ENCODE measurements at places on chromosomes 1 and 21.

- DNase-seq: no peak
Measured at GRCh38 chr1:51526248-51526647, 7.2 kb upstream of the EPS15 start.

GRCh38 chr1:184753608-184754475 is 816 bp downstream of the EDEM3 start:
- peak; percentile 20 for DNase-seq

- DNase-seq: no peak
Measured at GRCh38 chr1:169298441-169298840, 69.2 kb downstream of the NME7 start.

- no peak for DNase-seq
Measured at GRCh38 chr1:190809312-190809711, 331.6 kb upstream of the BRINP3 start.

- no peak for DNase-seq
Measured at GRCh38 chr1:97334454-97334853, 586.4 kb downstream of the DPYD start.

- peak; percentile 44 for DNase-seq
Measured at GRCh38 chr1:8314346-8315280, 3.3 kb upstream of the SLC45A1 start.

DNA sequence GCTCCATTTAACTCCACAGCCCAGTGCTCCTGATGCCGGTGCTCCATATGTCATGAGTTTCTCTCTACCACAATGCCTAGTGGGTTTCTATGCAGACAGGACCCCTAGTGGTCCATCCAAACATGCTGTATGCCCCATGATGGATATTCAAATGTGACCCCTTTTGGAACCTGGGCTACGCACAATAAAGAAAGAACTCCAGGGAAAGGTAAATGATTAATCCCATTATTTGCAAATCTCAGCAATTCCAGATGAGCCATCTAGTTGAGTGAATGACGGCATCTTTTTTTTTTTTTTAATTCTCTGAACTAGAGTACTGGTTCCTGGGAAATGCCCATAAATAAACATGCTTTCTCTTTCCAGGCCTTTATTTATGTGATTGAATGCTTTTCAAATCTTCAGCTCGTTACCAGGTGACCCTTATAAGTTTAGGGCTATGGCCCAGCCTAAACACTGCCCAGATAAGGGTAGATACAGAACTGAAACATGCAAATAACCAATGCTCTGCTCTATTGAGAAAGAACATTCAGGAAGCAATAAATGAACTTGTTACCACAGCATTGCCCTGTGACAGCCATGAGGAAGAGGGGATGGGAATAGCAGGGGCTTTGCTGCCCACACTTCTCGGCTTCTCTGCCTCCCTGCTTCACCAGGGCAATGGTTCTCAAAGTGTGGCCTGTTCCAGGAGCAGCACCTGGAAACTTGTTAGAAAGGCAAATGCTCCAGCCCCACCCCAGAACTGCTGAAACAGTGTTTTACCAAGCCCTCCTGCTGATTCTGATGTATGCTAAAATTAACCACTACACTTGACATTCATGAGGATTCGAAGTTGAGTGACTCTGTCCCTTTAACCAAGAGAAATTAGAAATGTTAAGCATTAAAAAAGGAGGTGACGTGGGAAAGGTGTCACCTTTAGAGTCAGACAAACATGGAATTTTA is 151.7 kb downstream of the SEC16B start:
- DNase-seq: no peak

DNA sequence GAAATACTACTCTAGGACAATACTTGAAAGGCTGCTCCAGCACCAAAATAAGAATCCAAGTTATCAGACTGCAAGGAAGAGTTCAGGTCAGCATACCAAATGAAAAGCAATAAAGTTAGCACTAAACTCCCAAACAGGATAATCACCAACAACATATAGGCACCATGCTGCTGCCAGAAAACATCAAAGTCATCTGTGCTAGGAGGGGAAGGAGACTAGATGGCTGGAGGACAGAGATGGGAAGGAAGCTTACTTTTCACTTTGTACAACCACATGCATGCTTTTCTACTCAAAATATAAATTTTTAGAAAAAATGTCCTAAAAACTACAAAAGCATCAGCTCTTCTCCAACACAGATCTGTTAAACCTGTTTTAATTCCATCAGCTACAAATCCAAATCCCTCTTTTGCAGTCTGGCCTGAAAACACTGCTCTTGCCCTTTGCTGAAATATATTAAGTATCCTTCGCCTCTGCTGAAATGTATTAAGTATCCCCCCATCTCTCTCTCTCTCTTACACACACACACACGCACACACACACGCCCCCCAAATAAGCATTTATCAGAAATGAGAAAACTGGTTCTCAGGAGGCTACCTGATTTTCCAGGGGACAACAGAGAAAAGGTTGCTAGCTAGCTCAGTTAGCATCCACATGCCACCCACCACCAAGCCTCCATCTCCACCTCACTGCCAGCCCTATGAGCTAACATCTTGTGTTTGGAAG is 1.5 kb downstream of the GATAD2B start:
- DNase-seq: no peak

DNA sequence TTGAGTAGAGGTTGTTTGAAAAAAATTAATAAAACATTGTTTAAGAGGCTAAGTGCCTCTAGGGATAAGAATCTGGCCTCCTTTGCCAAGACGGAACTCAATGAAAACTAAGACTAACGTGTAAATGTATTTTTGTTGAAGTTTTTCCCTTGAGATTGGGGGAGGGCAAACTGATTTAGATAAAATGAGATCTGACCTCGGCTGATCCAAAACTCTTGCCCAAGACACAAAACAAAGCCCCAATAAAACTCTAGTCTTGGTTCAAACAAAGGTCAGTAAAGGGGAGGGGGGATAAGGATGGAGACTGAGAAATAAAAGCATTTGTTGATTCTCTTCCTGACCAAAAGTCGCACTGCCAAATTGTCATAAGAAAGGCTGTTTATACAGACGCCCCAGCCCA is 134.8 kb upstream of the DPT start:
- no peak for DNase-seq

DNA sequence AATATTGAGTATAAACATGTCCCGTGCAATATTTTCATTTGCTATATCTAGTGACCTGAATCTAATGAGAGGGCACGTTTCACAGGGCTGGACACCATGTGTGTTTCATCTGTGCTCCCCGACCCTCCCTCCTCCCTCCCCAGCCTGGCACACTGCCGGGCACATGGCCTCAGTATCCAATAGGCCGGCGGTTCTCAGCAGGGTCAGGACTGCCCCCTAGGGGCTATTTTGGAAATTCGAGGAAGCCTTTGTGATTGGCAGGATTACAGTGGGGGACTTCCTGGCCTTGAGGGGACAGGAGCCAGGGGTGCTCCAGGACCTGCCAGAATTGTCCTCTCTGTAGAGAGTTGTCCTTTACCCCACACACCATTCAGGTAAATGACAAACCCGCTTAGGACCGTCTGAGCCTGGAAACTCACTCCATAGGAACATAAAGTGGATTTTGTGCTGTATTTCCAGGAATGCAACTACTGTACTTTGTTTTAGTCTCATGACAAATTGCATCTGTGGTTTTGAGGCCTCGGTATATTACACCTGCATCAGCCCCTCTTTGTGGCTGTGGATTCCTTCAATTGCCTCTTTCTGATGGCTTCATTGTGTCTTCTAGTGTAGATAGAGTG is 109.5 kb upstream of the SIM2 start:
- DNase-seq: no peak

DNA sequence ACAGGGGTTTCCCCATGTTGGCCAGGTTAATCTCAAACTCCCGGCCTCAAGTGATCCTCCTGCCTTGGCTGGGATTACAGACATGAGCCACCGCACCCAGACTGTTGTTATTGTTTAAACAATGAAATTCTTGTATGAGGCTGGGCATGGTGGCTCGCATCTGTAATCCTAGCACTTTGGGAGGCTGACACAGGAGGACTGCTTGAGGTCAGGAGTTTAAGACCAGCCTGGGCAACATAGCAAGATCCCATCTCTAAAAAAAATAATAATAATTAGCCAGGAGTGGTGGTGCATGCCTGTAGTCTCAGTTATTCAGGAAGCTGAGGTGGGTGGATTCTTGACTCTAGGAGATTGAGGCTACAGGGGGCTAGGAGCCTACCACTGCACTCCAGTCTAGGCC is 6.7 kb upstream of the WDTC1 start:
- DNase-seq: no peak

- no peak for DNase-seq
Measured at GRCh38 chr1:30914587-30914922, 6.0 kb upstream of the SDC3 start.

DNA sequence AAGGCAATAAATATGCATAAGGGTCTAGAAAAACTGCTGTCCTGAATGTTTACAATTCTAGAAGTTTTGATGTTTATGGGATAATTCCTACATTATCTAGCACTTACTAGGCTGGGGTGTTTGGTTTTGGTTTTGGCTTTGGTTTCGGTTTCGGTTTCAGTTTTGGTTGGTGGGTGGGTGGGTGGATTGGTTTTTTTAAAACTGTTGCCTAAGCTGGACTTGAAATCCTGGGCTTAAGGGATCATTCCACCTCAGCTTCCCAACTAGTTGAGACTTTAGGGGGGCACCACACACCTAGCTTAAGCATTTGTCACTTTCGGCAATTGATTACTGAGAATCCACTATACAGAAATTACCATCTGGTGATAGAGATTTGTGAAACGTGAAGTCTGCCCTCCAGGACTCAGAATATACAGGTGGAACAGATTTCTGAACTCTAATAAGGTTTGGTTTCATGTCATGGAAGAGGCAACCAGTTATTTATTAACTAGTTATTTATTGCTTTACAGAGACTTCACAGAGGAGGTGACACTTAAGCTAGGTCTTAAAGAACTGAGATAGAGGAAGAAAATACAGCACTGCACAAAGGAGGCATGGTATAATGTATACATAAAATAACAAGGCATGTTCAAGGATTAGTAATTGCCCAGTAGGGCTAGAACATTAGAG is 69.6 kb downstream of the PIK3R3 start:
- DNase-seq: no peak

DNA sequence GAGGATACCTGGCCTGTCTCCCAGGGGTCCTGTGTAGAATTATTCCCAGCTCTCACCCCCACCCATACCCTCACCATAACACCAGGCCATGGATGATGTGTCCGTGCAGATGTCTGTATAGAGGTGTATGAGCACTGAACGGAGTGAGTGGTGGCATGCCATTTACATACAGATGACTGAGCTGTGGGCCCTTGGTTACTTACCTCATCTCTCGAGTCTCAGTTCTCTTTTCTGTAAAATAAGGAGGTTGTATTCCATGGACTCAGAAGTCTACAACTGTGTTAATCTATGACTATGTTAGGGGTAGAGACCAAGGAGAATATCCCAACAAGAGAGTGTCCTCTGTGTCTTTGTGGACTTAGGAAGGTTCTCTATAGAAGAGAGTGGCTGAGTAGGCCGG is 65.6 kb upstream of the CD1D start:
- no peak for DNase-seq

DNA sequence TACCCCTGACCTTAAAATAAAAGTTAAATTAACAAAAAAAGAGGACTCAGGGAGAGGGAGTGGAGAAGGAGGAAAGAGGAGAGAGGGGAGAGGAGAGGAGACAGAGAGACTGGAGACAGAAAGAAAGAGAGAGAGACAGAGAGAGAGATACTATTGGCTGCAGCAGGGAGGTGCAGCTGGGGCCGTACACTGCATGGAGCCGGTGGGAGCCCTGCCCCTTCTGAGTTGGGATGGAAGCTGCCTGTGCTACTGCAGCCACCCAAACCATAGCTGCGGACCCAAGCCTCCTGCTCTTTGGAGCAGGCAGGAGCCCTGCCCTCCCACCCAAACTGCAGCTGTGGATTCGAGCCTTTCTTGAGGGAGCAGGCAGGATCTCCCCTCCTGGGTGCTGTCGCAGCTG is 32.7 kb upstream of the HP1BP3 start:
- DNase-seq: no peak

DNA sequence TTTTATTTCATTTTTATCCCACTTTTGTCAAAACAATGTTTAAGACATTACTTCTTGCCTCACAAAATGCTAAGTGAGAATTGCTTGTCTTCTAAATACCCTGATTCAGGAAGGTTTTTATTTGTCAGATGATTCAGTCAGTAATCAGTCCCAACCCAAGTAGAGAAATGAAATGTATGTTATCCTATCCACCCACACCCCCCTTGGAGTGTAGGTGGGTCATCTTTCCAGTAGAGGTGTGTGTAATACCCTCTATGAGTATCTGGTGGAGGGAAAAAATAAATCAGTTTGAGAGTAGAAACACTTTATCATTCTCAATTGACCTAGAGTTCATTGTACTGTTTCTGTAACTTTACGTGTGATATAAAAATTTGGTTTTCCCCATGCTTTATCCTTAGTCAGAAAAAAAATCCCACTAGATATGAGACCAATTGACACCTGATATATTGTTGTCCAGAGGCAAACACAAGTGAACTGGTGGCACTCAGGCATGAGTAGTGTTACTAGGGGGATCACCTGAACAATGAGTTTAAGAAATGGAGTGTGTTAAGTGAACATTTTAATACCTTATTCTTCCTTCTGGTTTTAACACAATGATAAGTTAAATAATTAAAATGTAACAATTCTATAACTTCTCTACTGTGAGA is 153.8 kb upstream of the C1orf105 start:
- DNase-seq: no peak

- no peak for DNase-seq
Measured at GRCh38 chr1:12433323-12434053, 184.5 kb downstream of the DHRS3 start.

DNA sequence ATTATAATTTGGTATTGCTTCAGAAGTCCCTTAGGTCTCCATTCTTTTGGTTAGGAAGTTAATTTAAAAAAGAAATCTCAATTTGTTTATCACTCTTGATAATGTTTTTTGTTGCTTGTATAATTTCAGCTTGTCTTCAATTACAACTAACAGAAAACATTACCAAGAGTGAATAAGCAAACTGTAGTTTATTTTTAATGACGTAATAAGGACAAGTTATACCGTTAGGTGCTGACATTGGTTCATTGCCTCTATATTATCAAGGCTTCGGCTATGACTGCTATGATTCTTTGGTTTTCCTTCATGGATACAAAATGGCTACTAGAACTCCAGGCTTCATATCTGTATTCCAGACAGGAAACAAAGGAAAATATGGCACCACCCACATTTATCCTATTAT is 220.6 kb downstream of the PTGER3 start:
- no peak for DNase-seq

DNA sequence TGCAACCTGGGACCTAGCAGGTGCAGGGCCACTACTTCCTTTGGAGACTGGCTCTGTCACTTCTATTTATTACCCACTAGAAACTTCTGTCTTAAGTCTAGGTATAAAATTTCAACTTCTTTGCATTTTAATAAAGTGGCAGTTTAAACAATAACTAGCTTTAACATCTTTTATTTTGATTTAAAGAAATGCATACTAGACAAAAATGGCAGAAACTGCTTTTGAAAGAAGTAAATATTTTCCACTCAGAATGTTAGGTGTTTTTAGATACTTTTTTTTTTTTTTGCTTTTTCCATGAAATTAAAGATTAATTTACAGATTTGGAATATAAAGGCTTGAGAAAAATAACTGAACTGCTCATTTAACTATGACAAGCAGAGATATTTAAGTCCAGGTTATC is 1477.6 kb downstream of the KCNT2 start:
- DNase-seq: no peak

- DNase-seq: no peak
Measured at GRCh38 chr1:64960731-64961130, 5.6 kb downstream of the JAK1 start.

- DNase-seq: no peak
Measured at GRCh38 chr1:244839656-244840055, 4.2 kb downstream of the COX20 start.

- DNase-seq: no peak
Measured at GRCh38 chr1:90402893-90403849, 313.9 kb downstream of the BARHL2 start.

All from T-helper 9 cell (primary cell).